Right renal cortex interstitium (tissue), 3 donors: ENCODE measurements at places on chromosomes 7 and 10.

DNA sequence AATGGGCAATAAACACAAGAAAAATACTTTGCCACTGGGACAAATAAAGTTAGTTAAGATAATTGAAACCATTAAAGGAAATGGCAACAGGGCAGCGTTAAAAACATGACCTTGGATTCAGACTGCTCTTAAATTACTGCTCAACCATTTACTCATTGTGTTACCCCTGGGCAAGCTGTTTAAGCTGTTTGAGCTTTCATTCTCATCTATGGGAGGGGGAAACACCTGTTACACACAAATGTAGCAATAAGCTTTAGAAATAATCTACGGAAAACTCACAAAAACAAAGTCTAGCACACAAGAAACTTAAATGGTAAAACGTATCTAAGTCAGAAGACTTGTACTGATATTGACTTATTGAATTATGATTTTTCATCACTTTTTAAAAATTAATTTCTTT, 137.1 kb downstream of the KMT2E start:
- no peak for DNase-seq

DNA sequence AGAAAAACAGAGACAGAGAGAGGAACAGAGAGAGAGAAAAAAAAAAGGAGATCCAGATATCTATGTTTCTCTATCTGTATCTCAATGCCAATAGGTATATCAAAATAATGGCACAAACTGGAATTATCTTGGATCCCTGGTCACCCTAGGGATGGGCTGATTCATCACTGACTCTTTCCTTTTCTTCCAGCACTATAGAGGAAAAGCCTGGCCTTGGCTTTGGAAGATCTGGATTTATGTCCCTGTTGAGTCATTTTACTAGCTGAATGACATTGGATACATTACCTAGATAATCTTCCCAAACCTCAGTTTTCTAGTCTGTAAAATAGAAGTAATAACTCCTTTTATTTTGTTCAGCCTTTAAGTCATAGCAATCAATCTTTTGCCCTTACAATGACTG, 152.8 kb upstream of the GDF10 start:
- DNase-seq = no peak

DNA sequence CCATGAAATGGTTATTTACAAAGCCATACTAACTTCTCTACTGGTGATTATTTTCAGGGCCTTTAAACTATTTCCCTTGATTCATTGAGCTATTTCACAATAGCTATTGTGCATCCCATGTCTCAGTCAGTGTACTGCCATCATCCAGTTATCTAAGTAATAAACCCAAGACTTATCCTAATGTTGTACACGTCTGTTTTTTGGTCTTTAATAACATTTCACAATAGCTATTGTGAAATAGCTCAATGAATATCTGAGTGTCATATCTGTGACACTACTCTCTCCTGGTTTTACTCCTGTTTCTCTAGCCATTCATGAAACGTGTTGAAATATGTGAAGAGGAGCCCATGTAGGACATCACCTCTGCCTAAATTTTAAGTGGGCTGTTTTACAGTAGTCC, 36.5 kb upstream of the TMEM140 start:
- no peak for DNase-seq

DNA sequence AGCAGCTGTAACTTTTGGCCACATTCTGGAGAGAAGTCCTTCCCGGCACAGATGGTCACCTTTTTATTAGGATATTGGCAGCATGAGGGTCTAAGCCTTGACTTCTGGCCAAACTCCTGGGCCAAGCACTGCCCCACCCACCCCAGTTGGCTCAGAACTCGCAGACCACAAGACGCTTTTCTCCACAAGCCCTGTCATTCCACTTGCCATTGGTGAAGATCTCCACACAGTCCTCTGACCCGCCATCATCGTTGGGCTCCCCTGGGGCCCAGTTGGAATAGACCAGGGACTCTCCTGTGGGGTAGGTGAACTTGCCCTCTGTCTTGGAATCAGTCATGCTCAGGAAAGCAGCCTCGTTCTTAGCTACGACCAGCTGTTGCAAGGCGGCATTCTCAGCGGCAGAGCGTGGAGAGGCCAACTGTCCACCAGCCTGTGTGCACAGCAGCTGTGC, 11.2 kb downstream of the SFTPD start:
- no peak for DNase-seq

DNA sequence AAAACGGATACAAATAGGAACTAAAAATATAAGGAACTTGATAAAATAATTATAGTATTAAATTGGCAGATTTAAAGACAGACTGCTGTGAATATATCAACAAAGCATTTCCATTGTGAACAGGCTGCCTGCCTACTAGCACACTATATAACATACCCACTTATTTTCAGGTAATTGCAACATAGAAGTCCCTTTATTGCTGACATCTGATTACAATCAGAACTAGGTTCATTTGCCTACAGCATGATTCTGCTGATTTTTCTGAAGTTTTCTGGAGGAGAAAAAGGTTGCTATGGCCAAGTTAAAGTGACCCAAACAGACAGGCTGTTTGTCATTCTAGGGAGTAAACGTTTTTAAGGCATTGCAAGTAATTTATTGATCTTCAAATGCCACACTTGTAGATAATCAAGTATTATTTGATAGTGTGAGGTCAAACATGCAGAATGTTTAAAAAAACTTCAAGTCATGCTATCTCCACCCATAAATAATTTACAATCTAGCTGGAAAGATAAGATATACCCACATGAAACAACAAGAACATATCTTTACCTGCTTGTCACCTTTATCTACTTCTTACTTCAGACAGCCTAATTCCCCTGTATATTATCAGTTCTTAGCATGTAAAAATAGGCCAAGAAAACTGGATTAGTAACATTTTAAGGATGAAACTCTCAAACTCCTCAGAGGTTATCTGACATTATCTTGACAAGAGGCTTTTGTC, 40.5 kb downstream of the MTPN start:
- DNase-seq = no peak

DNA sequence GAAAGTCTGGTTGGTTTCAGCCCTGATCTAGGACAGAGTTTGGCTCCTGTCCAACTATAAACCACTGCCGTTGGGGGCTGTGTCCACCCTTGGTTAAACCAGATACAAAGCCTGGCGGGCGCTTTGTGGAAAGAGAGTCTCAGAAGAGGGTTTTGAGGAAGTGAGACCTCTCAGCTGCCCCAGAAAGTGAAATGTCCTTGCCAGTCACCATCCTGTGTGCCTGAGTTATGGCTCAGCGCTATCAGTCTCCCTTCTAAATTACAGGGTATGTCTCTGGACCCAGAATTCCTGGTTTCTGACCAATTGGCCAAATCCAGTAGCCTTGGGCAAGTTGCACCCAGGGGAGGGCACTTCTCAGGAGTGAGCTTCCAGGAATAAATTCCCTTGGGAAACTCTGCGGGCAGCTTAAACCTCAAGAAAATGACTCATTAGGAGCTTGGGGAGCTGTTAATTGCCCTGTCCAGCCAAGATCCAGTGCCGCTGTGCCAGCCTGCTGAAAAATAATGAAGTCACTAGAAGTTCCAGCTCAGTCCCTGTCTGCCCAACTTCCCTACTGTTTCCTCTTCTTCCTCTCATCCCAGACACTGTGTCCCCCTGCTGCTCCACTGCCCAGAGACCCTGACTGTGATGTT, 66.7 kb upstream of the PDZD8 start:
- DNase-seq = no peak

- DNase-seq = no peak
Observed at GRCh38 chr10:106643473-106643872, 521.0 kb downstream of the SORCS1 start.

DNA sequence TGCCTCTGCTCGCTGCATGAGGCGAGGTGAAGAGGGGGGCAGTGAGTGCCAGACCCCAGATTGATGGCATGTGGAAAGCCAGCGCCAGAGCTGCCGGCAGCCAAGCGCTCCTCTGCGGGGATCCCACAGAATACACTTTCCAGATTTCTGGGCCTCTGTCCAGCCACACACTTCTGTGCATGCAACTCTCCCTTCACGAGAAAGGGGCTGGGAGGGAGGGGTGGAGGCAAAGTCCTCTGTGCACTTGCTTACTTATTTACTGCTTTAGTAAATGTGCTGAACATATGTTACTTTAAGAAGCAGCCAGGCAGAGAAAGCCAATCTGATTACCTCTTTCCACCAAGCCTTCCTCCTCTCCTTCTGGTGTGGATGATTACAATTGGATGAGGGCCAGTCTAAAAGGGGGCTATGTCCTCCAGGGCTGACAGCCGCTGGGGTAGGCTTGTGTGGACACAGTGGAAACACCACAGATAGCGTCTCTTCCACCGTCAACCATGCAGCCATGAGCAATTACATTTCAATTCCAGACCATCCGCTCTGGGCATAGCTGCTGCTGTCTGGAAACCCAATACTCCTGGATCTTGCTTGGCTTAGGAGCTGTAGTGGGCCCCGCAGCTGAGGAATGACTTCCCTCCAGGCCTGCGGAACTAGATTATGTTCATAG, 322.8 kb upstream of the ANKRD30A start:
- DNase-seq = peak; percentile 47

GRCh38 chr7:36366718-36367560, 22.7 kb upstream of the ANLN start:
- DNase-seq = peak; percentile 84

- DNase-seq = no peak
Observed at GRCh38 chr10:61744469-61744868, 81.7 kb downstream of the CABCOCO1 start.

DNA sequence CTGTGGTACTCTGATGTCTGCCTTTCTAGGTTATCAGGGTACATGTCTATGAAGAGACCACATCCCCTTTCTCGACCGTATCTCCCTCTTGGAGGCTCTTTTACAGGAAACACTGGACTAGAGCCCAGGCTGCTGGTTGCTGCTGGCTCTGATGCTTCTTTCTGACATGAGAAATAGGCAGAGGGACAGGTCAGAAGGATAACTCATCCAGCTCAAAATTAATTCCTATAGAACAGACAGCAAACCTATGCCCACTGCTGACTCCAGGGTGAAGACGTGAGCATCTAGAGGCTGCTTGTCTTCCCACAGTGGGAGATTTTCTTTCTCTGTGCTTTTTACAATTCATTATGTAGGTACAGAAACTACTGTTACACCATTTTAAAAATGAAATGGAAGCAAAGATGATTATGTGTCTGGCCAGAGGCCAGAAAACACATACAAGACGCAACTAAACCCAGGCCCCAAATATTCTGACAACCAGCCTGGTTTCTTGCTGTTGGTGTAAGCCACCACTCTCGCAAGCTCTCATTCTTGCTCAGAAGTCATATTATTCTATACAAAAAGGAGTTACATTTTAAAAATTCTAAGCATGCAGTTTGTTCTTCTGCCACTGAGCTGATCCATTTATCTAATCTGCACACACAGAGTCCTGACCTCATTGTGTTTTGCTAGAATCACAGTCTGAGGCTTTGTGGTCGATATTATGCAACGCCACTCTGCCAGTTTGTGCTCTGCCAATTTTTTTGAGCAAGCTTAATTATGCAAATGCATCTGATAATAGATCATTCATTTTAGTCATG, 424.3 kb downstream of the KIF20B start:
- DNase-seq = no peak

DNA sequence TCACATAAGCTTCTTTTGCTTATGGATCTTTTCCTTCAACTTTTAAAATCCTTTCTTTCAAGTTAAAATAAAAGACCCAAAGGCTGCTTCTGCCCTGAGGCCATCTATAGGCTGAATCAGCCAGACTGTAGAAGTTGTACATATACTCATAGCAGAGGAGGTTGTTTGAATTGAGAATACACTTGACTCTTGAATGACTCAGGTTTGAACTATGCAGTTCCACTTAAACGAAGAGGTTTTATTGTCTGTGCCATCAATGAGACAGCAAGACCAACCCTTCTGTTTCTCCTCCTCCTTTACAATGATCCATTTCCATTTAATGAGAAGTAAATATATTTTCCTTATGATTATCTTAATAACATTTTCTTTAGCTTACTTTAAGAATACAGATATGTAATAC, 5.8 kb downstream of the ZNF365 start:
- no peak for DNase-seq

DNA sequence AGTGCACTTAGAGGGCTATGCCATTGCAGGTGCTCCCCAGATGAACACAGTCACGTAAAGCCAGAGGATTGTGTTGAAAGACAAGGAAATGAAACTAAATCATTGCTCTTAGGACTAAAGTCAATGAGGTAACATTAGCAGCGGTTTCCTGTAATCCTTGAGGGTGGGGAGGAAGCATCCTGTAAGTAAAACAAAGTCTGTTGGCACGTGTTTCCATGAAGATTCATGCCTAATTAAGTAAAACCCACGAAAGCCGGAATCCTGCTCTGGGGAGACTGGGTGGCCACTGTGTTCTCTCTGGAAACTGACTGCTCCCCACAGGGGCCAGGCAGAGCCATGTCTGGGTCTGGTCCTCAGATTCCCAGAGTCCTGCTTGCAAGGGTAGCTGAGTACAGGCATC, 18.3 kb downstream of the STEAP1B start:
- no peak for DNase-seq

- DNase-seq = no peak
Observed at GRCh38 chr7:129831424-129832058, 121.2 kb downstream of the UBE2H start.

- DNase-seq = no peak
Observed at GRCh38 chr7:49344556-49344955, 420.2 kb downstream of the CDC14C start.

DNA sequence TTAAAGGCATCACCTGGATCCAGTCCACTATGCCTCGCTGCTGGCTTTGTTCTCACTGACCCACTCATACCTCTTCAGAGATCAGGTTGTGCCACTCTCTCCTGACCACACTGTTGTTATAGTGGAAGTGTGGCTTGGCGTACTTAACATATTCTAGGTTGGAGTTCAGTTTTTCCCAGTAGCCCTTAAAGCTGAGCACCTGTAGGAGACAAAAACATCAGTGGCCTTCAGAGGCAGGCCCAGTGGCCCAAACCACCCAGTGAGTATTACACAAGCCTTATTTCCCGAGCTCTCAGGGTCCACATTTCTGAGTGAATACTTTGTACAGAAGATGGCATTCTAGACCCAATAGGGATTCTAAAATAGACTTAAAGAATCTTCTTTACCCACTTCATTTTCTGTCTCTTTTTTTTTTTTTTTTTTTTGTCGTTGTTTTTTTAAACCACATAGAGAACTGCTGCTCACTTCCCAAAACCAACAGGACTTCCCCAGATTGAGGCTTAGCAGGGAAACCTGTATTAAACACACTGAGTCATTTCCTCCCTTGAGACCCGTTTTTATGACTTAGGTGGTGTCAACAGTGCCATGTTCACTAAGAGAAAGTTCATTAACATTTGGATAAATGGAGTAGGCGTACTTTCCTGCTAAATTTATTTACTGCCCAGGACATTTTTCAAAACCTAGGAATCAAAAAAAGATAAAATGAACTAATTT, 85.8 kb downstream of the GSAP start:
- DNase-seq = no peak
